Activated naive CD4-positive, alpha-beta T cell treated with anti-CD3 and anti-CD28 coated beads for 36 hours (primary cell): ENCODE measurements at places on chromosomes 7 and 10. TPM values are rescaled to one million over a fixed set of nuclear protein-coding genes. Genes with fewer than 3 reads are reported as not detected.

- peak; percentile 73 for DNase-seq
Observed at GRCh38 chr10:110212119-110213006, 5.0 kb downstream of the MXI1 start.

DNA sequence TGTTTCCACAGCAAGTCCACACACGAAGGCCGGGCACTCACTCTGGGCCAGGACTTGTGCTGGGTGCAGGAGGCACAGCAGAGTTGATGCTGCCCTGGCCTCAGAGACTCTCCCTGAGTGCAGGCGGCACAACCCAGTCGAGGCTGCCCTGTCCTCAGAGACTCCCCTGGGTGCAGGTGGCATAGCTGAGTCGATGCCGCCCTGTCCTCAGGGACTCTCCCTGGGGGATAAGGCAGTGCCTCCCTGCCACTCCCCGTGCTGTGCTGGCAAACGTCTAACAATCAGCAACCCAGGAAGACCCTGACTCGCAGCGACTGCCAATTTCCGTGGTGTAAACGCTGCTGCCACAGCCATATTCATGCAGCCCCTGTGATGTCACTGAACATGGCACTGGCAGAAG, 93.1 kb downstream of the PDGFA start:
- DNase-seq = no peak

GRCh38 chr7:20595971-20596370, 19.5 kb upstream of the ABCB5 start:
- no peak for DNase-seq

- DNase-seq = no peak
Observed at GRCh38 chr7:26880852-26881251, 16.5 kb upstream of the SKAP2 start.

- DNase-seq = peak; percentile 86
Observed at GRCh38 chr10:100518761-100519241, 860 bp downstream of the SEC31B start.

DNA sequence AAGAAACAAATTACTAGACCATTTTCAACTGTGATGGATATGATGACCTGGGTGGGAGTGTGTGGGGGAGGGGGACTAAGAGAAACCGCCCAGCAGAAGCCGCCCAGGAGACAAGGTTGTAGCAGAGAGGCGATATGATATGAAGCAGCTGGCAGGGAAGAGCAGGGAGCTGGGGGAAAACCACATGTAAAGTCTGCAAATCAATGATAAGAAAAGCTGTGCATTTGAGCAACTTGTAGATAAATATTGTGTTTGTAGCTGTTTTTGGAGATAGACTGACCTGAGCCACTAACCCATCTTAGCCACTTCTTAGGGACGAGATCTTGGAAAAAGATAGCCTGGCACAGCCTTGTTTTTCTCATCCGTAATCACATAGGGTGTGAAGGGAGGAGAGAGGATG, 252.6 kb downstream of the SEC23IP start:
- DNase-seq = no peak

DNA sequence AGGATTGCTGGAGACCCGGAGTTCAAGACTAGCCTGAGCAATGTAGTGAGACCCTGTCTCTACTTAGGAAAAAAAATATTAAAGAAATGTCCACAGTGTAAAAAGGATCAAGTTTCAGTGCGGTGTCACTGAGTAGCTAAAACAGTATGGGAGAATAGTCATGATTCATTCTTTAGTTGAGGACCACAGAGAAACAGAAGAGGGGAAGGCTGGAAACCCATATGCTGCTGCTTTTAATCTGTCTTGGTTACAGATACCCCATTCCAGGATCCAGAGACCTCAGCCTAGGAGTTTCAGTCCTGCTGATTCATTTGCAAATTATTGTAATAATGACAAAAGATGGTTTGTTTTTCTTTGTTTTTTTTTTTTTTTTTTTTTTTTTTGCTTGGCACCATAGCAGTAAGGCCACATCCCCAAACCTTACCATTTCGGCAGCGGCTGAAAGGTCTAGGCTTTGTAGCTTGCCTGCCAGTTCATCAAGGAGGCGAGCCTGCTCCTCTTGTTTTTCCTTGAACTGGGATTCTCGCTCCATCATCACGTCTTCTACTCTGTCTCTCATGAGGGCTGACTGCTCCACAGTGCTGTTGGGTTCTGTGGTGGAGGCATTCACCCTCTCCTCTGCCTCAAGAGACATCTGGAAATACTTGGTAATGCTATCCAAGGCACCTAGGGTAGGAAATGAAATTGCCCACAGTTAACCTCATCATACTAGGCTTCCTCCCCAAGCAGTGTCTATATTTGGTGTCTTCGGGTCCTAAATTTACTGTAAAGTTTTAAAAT, 44.2 kb downstream of the DLD start:
- no peak for DNase-seq

- DNase-seq = no peak
Observed at GRCh38 chr10:30911303-30911863, 120.3 kb downstream of the ZNF438 start.

- DNase-seq = no peak
Observed at GRCh38 chr10:3217853-3218252, 45.3 kb upstream of the PITRM1 start.

DNA sequence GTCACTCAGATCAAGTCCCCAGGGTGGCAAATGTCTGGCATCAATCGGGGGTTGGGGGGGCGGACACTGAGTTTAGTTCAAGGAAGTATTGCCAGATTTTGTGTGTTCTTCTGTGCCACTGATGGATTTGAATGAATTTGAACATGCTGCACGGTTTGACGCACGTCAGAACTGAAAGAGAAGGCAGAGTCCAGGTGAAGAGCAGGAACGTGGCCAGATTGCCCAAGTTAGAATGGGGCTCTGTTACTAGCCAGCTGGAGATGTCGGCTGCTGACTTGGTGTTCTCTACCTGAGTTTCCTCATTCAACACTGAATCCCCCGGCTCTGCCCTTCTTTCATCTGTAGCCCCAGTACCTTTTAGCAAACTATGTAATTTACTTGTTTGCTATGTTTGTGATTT, 180.2 kb downstream of the PRKCQ start:
- no peak for DNase-seq

DNA sequence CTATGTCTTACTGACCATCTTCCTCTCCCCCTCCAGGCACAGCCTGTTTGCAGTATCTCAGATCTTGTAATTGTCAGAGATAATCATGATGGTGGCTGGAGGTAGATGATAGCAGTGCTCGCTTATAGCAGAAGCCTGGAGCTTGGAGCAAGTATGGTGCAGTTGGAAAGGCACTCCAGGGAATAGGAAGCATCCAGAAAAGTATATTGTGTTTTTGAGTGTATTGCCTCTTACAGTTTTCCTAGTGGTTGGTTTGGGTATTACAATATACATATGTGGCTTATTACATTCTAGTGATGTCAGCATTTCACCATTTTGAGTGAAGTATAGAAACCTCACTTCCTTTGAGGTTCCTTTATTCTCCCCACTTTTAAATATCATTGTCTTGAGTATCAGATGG, 101.5 kb downstream of the STK31 start:
- DNase-seq = no peak

GRCh38 chr10:123792248-123792978, 99.2 kb downstream of the CPXM2 start:
- no peak for DNase-seq

- no peak for DNase-seq
Observed at GRCh38 chr7:84070770-84071169, 123.8 kb downstream of the SEMA3A start.

DNA sequence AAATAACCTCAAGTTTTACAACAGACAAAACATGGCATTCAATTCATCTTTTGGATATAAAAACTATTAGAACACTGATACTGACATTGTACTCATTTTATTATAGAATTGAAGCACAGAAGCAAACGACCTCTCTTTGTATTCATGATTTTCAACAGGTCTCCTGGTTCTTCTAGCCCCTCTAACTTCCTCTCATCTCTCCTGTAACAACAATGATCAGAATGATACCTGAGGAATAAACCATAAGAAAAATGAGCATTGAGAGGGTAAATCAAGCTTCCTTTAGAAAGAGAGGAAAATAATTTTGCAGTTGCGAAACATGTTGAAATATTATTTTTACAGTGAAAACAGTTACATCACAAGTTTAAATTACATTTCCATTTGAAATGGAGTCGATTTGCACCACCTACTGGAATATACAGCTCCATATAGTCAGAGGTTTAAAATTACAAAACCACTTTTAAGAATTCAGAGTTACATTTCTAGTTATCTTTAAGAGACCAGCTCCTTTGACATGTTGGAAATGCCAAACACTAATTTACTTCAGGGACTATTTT, 17.5 kb upstream of the TEX36 start:
- DNase-seq = no peak

- DNase-seq = no peak
Observed at GRCh38 chr10:66999762-67000545, 74.1 kb downstream of the LRRTM3 start.

DNA sequence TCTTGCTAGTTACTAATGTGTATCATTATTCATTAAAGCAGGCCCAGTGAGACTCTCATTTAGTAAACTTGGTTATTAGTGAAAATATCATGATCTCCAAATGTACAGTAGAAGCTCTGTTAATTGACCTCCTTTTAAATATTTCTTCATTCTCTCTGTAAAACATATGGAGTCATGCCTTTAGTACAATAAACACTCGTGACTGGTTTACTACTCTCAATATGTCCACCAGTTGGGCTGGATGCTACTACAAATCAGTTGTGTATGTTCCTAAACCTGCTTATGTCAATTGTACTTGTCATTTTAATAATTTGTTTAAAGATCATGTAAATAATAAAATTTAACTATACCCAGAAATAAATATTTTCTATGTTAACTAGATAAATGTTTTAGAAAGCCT, 68.6 kb upstream of the COMTD1 start:
- DNase-seq = no peak

GRCh38 chr7:155002411-155003091, 373 bp downstream of the PAXIP1 start:
- DNase-seq = peak; percentile 34

DNA sequence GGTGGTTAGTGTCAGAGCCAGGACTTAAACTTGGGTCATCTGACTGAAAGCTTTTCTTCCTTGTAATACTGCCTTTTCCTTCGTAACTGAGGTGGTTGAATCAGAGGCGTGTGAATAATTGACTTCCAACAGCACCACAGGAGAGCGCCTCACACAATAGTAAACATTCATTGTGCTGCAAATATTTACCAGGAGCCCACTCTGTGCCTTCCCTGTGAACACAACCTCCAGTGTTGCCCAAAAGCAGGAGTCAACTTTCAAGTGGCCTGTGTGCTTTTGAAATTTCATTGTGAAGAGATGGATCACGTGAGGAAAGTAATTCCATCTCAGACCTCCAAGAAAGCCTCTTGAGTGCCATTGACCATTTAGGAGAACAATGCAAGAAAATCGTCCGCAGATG, 60.2 kb downstream of the ADRA2A start:
- DNase-seq = no peak

DNA sequence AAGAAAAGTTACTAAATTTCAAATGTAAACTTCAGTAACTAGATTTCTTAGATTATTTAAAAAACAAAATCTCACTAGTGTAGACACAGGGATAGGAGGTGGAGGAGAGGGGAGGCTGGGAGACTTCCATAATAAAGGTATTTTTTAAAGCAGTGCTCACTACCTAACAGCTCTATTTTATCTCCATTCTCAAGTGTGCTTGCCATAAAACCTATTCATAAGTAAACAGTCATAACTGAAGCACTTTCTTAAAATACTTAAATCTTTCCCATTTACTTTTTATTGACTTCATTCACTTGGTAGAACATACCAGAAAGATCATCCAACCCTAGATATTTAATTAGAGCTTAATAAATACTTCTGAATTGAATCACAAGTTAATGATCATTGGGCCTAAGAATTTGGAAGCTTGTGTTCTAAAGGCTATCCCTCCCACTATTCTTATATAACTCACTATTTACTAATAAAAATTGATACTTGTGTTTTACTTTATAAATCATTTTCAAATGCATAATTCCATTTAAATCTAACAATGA, 107.4 kb downstream of the SNX13 start:
- no peak for DNase-seq

DNA sequence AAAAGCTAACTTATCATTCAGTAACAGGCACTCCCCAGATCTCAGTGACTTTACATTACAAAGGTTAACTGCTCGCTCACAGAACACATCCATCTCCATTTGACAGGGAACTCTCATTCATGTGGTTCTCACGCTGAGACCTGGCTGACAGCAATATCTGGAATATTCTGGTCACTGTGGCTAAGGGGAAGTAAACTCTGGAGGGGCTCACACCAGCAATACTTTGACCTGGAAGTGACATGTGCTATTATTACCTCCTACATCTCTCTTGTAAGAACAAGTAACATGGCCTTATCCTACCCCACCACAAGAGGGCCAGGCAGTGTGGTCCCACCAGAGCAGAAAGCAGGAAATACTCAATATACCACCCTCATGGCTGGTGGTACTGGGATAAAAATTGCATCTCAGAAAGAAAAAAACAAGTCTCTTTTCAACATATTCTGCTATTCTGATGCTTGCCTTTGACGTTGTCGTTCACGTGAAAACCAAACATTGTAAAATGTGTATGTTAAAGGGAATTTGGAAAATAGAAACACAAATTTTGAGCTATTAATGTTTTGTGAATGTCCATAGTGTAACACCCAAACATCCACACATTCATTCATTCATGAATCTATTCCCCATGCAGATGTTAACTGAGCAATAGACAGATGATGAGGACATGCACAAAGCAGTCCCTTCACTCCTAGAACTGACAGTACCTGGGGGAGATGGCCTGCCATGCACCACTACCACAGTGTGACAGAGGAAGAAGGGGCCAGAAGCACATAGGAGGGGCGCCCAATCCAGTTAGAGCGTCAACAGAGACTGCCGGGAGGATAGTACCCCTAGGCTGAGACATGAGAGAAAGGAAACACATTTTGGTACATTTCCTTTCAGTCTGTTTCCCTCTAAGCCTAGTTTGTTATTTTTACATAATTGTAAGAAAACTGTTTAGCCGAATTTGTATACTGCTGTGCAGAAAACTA, 166.0 kb upstream of the SP4 start:
- peak; percentile 62 for DNase-seq

GRCh38 chr10:131573707-131574106, 262.2 kb upstream of the TCERG1L start:
- DNase-seq = no peak

The GRM3 gene
- total RNA-seq = not detected

The NPY4R2 gene
- total RNA-seq = not detected

The PRRT4 gene
- total RNA-seq = not detected

The SIRT1 gene
- total RNA-seq = 18.8 TPM

The SLC13A1 gene
- total RNA-seq = not detected

The BRAT1 gene
- total RNA-seq = 26.8 TPM

The SPAG6 gene
- total RNA-seq = not detected

The ANK3 gene
- total RNA-seq = 11.2 TPM

The FGF8 gene
- not detected for total RNA-seq

The HABP2 gene
- not detected for total RNA-seq

The UCMA gene
- total RNA-seq = not detected

The HOXA13 gene
- total RNA-seq = not detected
